ENCODE measurements at places on chromosomes 4 and X.

GRCh38 chr4:54189140-54189539, 40.0 kb upstream of the PDGFRA start:
- DNase-seq: no peak

DNA sequence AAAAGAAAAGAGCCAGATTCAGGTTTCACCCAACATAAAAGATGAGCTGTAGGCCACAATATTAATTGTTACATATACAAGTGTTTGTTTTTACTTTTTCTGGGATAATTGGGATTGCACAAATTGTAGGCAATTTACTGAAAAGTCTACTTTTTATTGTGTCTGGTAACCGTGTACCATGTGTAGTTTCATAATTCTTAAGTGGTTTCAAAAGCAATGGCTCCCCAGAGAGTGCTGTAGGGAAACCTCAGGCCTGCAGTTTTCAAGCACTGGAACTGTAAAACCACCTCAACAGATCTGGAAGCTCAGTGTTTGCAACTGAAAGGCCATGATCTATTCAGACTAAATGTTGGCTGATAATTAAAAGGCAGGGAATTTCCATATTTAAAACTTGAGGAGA, 53.9 kb upstream of the MMAA start:
- no peak for DNase-seq

DNA sequence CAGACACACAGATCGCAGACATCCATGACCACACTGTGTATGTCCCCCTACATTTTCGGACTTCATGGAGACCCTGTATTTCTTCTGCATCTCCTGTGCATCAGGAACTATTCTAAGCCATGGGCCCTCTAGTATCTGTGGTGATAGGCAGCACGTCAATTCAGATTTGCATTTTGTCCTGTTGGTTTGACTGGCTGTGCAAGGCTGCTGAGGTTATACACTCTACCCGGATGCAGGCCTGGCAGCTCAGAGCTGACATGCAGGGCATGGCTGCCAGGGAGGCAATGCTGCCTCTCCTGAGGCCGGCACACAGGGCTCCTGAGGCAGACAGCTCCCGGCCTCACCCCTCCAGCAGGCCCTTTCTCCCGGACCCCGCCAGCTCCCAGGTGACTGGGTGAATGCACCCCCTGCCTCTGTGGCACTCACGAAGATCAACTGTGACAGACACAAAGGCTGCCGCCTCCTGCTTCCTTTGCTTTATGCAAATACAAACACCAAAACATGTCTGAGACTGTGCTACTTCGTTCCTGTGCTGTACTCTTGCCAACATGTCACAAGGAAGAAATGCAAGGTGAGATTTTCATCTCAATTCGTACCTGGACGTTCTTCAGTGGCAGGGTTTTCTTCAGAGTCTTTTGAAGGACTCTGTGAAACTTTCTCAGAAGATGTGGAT, 51.0 kb downstream of the NSG1 start:
- no peak for DNase-seq

DNA sequence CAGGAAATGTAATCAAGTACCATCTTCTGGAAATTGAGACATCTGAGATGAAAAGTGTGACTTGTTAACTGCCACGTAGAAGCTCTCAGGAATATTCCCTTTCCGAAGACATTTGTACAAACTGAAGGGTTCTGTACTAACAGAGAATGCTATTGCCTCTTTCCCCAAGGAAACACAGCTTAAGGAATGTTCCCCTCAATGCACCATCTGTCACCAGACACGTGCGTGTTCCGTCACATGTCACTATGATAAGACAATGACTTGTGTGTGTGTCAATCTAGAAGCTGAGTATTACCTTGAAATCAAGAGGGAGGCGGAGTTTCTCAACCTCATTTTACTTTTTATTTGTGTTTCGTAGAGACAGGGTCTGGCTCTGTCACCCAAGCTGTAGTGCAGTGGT, 58.1 kb downstream of the DHRSX start:
- no peak for DNase-seq

DNA sequence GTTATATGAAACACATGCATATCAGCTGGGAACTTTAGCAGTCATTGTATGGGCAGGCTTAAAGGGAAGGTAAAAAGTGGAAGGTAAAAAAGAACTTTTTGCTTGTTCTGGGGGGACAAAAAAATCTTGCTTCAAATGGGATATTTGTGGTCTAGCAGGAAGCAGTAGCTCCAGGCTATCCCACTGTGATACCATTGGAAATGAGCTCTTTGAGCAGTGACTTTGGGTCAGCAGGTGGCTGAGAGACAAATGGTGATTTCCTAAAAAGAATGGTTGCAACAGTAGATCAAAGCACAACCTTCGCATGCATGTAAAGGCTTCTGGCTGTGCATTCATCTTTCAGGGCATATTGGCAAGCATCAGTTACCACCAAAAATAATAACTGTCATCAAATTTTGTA, 106.2 kb downstream of the RS1 start:
- no peak for DNase-seq

GRCh38 chr4:154739111-154739510, 4.7 kb upstream of the LRAT start:
- no peak for DNase-seq

GRCh38 chr4:102543030-102543928, 42.1 kb downstream of the NFKB1 start:
- no peak for DNase-seq

- no peak for DNase-seq
Observed at GRCh38 chr4:185681604-185682003, 130.4 kb downstream of the SORBS2 start.

DNA sequence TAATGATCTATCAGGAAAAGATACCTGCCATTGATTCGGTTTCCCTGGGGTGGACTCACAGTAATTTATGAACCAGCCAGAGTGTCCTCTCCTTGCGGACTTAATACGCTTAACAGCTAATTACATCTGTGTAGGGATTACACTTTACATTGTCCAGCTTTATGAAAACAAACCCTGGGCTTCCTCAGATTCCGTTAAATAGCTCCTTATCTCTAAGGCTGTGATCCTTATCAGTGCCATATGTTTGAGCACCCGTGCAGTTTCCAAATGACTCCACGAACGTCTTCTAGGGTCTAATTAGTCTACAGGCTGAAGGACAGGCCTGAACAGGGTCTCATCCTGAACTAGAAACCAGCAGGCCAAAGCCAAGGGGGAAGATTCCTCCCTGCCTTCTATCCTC, 56.9 kb downstream of the KDR start:
- DNase-seq: no peak

DNA sequence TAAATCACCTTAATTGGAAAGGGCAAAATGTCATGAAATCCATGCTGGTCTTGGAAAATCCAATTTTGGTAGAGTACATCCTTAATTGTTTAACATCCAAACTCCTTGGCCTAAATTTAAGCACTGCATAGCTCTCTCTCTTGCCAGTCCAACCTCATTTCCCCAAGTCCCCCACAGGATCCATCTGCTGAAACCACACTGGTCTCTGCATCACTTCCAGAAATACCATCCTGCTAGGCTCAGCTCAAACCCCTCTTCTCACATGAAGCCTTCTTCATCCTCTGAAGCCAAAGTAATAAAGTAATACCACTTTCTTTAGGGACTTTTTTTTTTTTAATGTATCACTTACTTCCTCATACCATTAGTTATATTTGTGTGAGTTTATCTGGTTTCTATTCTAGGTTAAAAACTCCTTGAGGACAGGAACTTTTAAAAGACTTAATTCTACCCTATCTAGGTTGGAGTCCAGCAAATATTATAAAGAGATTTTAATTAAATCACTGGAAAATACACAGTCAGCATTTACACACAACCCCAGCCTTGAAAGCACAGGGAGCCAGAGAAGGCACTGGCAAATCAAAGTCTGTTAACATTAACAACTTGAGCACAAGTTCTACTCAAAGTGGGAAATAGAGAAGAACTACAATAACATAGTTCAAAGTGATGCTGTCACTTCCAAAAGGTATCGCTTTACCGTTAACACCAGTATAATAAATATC, 16.7 kb upstream of the KLF3 start:
- DNase-seq: no peak

- DNase-seq: no peak
Observed at GRCh38 chr4:169956091-169956843, 69.9 kb downstream of the MFAP3L start.

GRCh38 chr4:54402880-54403480, 173.9 kb downstream of the PDGFRA start:
- DNase-seq: no peak

DNA sequence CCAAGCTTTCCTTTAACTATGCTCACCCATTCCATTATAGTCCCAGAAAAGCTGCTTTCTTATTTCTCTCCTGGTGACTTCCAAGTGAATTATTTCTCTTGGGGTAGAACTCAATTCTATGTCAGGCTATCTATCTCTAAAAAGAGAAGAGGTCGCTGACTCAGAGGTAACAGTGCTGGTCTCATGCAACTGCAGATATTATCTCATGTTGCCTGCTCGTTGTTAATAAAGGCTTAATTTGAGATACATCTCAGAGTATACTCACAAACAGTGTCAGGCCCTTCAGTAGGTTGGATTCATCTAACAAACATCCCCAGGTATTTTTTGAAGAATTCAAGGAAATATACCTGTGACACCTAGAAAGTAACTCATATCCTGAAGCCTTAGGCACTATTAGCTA, 2.7 kb downstream of the TMEM154 start:
- no peak for DNase-seq

DNA sequence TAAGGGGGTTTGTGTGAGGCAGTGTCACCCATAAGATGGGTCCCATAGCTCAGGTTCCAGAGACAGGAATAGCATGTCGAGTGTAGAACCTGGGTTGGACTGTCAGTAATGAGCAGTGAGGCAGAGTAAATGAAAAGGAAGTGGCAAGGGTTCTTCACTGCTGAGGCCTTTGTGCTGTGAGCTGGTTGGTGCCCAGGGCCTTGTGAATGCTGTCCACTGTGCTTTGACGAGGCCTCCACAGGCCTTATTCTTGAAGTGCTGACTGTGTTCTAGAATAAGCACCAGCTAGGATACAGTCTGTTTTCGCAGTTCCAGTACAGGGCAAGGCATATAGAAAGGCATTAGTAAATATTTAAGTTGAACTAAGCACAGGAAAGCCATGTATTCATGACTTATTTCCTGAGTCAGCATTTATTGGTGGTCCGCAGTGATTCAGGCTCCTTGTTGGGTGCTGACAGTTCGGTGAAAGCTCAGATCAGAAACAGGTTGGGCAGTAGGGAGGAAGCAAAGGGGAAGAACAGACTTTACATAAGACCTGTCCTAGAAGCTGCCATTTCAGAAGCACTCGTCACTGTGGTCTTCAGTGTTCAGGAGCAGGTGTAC, 25.6 kb upstream of the TADA2B start:
- DNase-seq: no peak

- no peak for DNase-seq
Observed at GRCh38 chr4:138999666-139000065, 15.9 kb upstream of the NOCT start.

- DNase-seq: no peak
Observed at GRCh38 chrX:72297953-72298730, 7.6 kb downstream of the CITED1 start.

DNA sequence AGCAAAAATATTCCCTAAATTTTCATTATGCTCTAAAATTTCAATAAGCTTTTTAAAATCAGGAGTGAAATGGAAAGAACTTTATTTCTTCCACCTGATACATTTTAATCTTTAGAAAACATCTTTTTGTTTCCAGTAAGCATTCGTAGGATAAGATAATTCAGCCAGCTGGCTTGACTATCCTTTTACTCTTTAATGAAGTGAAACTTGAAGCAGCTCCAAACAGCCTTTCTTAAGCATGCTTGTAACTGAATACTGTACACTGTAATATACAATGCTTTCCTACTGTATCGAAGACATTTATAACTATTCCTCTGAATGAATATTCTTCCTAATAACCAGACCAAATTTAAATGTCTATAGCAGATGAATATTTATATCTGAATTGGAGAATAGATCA, 98.8 kb downstream of the KLHL4 start:
- DNase-seq: no peak

- no peak for DNase-seq
Observed at GRCh38 chr4:53858744-53859143, 205.7 kb downstream of the CHIC2 start.

- no peak for DNase-seq
Observed at GRCh38 chr4:92814677-92815076, 510.9 kb downstream of the GRID2 start.

DNA sequence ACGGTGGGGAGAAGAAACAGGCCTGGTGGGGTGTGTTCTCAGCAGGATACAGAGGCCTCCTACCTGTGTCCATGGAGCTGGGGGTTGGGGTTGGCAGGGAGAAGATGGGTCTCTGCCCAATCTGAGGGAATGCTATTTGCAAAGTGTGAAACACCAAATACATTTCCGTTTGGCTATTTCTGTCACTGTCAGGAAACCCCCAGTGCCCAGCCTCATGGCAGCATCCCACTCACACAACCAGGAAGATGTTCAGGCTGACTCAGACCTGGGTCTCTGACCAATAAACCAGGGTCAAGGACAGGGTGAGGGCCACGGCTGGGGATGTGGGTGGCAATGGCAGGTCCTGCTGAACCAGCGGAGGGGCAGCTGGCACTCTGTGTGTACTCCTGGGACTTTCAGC, 41.3 kb downstream of the BCOR start:
- DNase-seq: no peak

DNA sequence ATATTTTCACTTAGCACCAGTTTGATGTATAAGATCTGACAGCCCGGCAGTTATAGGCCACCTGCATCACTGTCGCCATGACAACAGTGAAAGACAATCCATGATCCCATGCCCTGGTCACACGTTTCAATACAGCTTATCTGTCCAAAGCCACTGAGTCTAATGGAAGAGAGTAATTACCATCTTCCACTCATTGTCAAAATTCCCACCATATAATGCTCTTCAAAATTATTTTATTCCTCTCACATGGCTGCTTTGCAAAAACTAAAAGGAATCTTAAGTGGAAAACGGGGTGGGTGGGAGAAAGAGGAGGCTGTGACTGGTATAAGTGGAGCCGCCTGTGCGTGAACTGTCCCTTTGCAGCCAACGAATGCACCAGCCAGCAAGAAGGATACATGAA, 44.2 kb downstream of the MAML3 start:
- no peak for DNase-seq

- no peak for DNase-seq
Observed at GRCh38 chrX:39996536-39996935, 101.2 kb downstream of the BCOR start.

DNA sequence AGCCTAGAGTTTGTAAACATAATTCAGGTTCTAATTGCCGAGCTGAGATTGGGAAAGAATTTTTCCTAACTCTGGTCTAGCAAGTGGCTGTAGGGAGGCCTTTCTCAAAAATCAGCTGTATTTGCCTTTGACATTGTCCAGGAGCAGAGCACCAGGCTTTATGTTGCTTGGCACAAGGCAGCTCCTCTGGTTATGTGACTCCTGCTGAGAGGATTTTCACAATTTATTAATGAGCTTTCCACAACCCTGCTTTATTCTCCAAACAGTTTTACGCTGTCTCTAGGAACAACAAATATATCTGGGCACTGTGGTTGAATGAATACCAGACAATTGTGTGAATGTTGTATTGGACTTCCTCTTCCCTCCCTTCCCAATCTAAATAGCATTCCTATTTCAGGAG, 14.9 kb downstream of the LSM6 start:
- no peak for DNase-seq

DNA sequence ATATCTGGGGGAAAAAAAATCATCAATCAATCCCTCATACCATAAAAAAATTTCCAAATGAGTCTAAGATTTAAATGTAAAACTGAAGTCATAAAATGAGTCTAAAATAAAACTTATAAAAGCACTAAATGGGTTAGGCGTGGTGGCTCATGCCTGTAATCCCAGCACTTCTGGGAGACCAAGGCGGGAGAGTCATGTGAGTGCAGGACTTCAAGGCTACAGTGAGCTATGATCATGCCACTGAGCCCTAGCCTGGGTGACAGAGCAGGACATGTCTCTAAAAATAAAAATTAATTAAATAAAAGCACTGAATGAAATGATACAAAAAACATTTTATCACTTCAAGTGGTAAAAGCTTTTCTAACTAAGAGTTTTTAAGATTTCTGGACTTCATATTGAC, 83.3 kb downstream of the LRBA start:
- DNase-seq: no peak
